Stimulated activated CD4-positive, alpha-beta T cell treated with anti-CD3 and anti-CD28 coated beads, Interleukin-4, amount 100 ng/mL, for 24 hours (primary cell): ENCODE measurements at places on chromosomes 5 and 9.
A peak's percentile ranks its signal among the peaks of the same experiment; 100 is the strongest.

DNA sequence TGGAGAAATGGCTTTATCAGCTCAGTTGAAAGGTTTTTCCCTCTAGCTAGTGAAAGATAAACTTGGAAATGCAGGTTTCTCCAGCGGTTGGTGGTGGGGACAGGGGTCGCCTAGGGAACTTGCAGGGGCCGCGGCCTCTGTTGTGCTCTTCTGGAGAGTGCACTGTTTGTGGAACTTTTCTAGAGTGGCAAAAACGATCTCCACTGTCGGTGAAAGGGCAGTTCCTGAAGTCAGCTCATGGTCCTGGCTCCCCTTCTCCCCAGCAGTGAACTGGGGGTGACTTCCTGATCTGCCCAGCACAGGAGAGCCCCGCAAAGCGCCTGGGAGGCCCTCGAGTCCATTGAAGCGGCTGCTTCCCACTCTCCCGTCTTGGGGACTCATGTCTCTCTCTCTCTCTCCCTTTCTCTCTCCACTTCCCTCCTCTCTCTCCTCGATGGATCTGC lies 3.2 kb downstream of the IRX1 start:
- no peak for DNase-seq

GRCh38 chr9:107946364-107947141 lies 457.0 kb upstream of the KLF4 start:
- no peak for DNase-seq

GRCh38 chr9:93683331-93684134 lies 107.1 kb downstream of the PHF2 start:
- DNase-seq = no peak

- DNase-seq = no peak
Observed at GRCh38 chr5:59599729-59600128, 293.8 kb downstream of the PDE4D start.

GRCh38 chr5:125461641-125462072 lies 715.2 kb upstream of the ZNF608 start:
- DNase-seq = no peak

DNA sequence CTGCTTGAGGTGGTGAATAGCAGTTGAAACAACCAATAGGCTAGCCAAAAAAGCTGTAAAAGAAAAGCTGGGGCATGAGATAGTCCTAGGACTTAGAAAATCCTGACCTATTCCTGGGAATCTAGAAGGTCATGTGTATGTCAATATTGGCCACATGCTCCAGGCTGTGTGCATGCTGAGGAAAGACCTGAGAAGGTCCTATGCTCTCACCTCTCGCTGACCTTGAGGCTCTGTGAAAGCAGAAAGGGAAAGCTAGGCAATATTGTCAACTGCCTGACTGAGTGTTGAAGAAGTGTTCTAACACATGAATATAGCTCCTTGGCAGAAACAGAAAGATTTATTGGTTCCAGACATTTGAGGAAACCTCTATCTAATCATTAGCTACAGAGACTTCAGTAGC lies 19.8 kb downstream of the TAS2R1 start:
- DNase-seq = no peak

DNA sequence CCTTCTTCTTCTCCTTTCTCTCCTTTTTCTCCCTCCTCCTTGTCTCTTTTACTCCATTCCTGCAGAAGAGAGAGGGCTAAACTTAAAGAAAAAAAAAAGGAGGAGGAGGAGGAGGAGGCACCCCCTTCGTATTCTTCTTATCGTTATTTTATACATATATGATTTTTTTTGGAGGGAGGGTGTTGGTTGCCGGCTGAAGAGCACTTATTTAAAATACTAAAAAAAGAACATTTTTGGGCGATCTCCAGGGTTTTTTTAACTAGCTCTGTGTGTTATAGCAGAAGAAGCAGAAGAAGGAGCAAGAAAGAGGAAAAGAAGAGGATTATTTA lies 381 bp downstream of the NR2F1 start:
- DNase-seq = no peak

DNA sequence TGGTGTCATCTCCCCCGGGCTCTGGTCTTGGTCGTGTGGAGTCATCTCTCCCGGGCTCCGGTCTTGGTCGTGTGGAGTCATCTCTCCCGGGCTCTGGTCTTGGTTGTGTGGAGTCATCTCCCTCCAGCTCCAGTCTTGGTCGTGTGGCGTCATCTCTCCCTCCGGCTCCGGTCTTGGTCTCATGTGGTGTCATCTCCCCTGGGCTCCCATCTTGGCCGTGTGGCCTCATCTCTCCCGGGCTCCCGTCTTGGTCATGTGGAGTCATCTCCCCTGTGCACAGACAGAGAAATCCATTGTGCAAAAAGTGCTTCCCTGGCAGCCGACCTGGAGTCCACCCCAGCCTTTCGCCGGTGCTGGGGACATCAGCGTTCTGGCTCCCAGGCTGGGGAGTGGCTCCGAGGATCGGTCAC lies 91.1 kb upstream of the CACNA1B start:
- DNase-seq = no peak

DNA sequence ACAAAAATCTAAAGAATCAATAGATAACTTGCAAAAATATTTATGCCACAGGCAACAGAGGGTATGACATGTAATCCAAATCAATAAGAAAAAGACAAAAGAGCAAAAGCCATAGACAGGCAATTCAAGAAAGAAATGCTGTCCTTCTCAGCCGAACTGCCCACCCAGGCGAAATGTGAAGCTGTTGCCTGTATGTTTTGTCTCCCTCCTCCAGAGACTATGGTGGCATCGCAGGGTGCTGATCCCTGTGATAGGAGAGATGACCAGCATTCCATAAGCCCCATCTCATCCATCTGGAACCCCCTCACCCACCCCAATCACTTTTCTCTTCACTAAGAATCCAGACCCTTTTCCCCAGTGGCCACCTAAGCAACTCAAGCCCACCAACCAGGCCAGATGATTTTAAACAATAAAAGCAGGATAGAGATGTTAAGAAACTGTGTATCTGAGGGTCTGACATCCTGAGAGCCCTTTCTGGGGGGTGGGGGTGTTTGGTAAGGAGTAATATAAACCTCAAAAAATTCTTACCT lies 5.3 kb upstream of the ACSL6 start:
- no peak for DNase-seq

GRCh38 chr5:178699681-178700253 lies 30.7 kb downstream of the ZNF354A start:
- no peak for DNase-seq

GRCh38 chr5:138180183-138180782 lies 1.4 kb downstream of the KIF20A start:
- DNase-seq = no peak

DNA sequence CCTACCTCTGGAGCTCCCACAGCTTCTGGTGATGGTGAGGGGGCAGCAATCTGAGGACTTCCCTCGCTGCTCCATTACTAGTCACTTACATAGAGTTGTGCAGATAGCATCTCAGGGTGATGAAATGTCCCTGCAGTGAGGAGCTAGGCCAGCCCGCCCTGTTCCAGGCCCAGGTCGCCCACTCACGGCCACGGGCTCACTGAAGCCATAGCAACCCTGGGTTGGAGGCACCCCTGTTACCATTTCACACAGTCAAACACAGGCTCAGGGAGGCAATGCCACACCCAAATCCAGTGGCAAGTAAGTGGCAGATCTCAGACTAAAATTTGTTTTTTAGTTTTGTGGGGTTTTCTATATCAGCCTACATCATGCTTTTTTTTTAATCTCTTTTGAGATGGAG lies 19.6 kb downstream of the SH2D3C start:
- DNase-seq = no peak

- no peak for DNase-seq
Observed at GRCh38 chr5:81783401-81783800, 32.5 kb upstream of the SSBP2 start.

DNA sequence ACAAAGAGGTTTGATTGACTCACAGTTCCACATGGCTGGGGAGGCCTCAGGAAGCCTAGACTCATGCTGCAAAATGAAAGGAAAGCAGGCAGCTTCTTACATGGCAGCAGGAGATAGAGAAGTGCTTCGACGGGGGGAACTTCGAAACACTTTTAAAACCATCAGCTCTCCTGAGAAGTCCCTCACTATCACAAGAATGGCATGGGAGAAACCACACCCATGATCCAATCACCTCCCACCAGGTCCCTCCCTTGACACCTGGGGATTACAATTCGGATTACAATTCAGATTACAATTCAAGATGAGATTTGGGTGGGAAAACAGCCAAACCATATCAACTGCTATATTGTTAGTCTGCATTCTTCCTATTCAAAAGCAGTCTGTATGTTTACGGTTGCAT lies 322.3 kb upstream of the ISL1 start:
- DNase-seq = no peak

DNA sequence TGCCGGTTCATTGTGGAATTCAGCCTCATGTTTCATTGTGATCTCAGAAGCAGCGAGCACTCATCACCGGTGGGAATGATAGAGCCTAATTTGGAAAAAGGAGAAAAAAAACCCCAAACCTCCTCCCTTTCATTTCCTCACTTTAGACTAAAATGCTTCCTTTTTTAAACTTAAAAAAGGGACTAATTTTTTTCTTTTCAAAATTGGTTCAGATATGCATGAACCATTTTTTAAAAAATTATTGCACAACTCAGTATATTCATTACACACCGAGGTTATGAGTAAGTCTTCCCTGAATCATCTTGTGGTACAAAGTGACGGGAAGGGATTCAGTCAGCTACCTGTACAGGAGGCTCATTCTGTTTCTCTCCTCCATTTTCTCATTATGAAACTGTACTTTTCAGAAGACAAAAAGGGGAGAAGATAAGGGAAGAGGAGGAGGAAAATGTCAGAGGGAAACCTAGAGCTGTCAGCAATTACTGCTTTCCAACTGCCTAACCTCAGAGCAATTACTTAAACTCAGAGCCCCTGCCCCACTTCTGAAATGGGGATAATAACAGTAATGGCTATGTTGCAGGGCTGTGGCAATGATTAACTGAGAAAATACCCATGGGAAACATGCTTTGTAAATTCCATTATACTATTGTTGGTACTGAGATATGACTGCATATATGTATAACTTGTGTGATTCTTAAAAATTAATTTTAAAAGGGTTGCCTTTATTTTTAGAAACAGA lies 24.0 kb downstream of the GALNT10 start:
- DNase-seq = peak; percentile 32

DNA sequence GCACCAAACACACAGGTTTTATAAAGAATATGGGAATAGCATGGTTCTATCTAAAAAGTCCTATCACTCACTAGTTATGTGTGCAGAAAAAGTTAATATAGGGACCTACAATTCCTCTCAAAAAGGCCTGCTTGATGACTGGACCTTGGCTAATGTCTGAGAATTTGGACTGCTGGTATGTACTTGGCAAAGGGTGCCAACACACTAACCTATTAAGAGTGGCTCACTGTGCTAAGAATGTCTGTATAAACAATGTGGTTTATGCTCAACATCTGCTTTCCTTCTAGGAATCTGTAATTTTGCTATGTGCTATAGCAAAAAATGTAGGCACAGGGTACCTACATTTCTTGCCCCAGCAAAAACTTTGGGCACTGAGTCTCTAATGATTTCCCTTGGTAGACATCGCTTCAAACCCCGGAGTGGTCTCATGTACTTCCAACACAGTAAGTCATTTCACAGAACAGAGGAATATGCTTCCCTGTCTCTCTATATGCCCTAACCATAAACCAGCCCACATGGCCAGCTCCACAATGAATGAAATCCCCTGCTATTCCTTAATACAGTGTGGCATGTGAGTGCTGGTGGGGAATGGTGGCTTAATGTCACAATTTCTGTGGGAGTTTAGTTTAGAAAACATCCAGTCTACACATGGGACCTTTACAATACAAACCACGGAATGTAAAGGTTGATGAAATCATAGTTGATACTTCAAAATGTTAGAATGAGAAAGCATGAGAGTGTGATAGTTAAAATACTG lies 101.7 kb downstream of the UBAP2 start:
- DNase-seq = no peak

DNA sequence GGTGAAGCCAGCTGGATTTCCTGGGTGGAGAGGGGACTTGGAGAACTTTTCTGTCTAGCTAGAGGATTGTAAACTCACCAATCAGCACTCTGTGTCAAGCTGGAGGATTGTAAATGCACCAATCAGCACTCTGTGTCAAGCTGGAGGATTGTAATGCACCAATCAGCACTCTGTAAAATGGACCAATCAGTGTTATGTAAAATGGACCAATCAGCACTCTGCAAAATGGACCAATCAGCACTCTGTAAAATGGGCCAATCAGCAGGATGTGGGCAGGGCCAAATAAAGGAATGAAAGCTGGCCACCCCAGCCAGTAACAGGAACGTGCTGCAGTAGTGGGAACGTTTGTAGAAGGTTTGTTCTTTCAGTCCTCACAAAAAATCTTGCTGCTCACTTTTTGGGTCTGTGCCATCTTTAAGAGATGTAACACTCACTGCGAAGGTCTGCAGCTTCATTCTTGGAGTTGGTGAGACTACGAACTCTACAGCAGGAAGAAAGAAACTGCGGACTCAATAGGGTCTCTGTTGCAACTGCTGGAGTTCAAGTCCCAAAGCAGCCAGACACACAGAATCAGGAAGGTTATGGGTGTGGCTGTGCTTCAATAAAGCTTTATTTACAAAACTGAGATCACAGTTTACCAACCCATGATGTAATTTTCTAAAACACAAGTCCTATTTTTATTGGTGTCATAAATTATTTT lies 145.7 kb upstream of the ERCC6L2 start:
- DNase-seq = no peak

GRCh38 chr5:31131381-31131891 lies 62.0 kb upstream of the CDH6 start:
- no peak for DNase-seq

DNA sequence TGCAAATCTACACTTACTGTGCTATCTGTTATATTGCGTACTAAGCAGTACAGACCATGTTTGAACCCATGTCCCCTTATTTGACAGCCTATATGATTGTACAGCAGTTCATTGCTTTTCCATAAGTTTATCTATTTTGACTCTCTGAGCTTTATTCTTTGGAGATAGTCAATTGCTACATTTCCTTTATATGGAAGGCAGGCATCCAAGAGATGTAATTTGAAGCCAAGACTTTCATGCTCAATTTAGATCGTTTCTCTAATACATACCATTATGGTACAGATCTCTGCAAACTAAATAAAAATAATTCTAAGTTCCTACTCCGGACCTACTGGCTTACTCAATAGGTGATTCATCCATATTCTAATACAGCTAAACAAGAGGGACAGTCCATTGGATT lies 424.8 kb downstream of the TMEM38B start:
- no peak for DNase-seq

GRCh38 chr5:109668237-109668636 lies 21.5 kb upstream of the MAN2A1 start:
- DNase-seq = no peak

- peak; percentile 30 for DNase-seq
Observed at GRCh38 chr5:157689942-157690689, 18.8 kb downstream of the C5orf52 start.

DNA sequence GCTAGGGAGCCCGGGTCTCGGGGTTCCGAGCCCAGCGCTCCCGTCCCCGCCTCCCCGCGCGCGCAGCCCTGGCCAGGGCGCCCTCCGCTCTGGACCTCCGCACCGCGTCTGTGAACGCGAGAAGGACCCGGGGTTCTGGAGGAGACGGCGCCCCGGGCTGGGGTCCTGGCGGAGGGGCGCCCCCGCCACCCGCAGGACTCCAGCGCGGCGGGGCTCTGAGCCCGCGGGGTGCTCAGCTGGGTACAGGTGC lies 431 bp downstream of the TMOD1 start:
- DNase-seq = no peak

- no peak for DNase-seq
Observed at GRCh38 chr5:139342423-139342723, 719 bp downstream of the PAIP2 start.

- no peak for DNase-seq
Observed at GRCh38 chr5:127577458-127577857, 60.0 kb downstream of the PRRC1 start.
